Activated naive CD4-positive, alpha-beta T cell (primary cell): ENCODE measurements at places on chromosomes 5 and 9.

DNA sequence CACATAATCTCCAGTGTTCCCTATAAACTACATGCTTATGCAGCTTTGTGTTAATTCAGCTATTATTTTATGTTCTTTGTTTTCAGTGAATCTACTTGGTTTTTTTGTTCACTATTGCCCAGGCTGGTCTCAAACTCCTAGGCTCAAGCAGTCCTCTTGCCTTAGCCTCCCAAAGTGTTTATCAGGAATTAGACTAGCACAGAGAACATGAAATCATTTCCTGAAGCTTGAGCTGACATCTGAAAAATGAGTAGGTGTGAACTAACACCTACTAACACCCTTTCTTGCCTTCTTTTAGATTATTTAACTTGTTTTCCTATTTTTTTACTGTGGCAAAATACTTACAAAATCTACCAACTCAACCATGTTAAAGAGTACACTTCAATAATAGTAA lies 25.0 kb downstream of the CENPP start:
- DNase-seq: no peak

DNA sequence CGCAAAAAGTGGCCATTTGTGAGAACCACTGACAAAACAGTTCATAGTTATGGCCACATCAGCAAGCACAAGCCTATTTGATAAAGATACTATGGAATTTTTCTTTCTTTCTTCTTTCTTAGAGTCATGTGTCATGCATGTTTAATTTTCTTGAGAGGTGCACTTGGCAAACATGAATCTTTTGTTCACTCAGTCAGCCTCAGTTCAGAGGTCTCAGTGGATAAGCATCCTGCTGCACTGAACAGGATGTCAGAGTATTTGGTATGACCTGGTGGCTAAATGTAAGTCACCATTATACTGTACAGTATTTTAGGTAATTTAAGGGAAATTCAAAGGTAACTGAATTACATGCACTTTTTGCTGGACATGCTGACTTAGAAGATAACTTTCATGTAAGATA lies 5.4 kb downstream of the NNT start:
- DNase-seq: no peak

DNA sequence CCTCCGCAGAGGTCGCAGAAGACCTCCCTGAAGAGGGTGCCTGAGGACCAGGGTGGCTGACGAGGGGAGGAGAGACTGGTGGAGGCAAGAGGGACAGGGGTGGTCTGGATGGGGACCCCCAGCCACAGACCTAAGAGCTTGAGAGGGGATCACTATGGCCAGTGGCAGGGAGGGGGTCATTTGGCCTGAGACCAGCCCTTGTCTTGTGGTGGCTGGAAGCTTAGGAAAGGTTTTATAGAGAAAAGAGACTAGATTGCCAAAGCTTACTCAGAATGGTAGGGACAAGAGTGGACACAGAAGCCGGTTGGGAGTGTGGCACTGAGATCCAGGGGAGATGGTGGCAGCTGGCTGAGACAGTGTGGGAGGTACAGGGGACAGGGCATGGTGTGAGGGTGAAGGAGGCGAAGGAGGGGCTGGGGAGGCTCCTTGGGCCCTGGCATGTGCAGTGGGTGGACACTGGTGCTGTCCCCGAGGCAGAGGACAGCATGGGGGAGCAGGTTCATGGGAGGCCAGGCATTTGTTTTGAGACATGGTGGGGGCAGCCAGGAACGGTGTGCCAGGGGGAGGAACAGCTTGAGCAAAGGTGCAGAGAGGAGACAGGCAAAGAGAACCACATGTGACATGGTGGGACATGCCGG lies 123.0 kb downstream of the C9orf50 start:
- DNase-seq: no peak

GRCh38 chr9:123637945-123638634 lies 282.1 kb downstream of the CRB2 start:
- no peak for DNase-seq

DNA sequence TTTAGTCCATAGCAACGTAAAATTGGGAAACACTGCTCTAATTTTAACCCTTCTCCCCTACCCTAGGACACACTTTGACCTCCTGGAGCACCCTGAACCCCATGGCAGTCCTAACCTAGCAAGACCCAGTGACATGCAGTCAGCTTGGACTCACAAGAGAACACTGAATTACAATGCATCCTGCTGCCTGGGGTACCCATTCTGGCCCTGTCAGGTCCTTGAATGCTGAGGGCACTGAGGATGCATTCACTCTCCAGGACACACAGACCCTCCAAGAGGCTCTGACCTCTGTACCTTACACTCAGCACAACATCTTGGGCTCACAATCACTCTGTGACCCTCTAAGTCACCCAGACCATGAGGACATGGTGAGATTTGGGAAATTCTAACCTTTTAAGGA lies 1.8 kb upstream of the PROP1 start:
- DNase-seq: no peak

DNA sequence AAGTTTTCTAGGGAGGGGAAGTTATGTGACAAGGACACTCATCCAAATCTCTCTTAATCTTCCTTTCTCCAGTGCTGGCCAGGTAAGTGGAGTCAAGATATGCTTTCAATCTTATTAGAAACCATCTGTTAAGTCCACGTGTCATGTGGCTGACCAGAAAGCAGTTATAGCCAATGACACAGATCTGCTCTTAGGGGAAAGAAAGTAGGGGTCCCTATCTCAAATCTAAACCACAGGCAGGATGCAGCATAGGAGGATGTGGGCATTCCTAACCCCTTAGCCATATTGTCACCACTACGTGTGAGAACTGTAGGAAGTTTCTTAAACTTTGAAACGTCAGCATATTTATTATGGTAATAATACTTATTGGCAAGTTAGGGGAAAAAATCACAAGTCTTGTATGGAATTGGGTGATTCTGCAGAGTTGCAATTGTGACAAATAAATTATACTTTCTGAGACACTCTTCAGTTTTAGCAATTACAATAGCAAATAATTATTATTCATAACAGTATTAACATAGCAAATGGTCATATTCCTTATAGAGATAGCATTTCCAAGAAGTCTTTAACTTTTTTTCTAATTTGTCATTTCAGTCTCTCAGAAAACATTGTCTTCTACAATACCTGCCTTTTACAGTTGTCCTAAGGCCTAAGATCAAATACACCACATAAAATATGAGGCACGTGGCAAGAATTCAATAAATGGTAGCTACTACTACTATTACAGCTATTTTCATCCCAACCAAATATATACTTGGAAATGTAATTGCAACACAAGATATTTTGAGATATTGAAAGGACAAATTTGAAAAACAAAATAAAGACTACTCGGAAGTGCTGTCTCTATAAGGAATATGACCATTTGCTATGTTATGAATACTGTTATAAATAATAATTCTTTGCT lies 236.9 kb downstream of the PDE4D start:
- no peak for DNase-seq

DNA sequence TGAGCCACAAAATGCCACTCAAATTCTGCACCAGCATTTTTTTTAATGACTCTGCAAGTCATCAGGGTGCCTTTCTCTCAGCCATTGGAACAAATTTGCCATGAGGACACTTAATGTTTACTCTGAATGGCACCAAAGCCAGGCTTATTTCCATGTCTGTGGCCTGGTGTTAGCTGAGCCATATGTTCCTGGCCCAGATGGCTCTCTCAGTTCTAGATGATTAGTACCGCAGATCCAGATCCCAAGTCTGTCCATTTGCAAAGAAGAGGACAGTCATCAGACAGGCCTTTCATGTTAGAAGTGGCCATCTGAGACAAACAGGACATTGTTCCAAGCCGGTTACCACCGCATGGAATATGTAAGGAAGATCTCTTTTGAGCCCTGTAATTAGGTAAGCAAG lies 70.3 kb downstream of the INSYN2B start:
- no peak for DNase-seq

- no peak for DNase-seq
These were observed 420.1 kb upstream of the MEF2C start for GRCh38 chr5:89303033-89303480.

- no peak for DNase-seq
These were observed 35.7 kb downstream of the LHX2 start for GRCh38 chr9:124047251-124047672.

GRCh38 chr5:96339862-96340261 lies 93.2 kb downstream of the PCSK1 start:
- DNase-seq: no peak

GRCh38 chr5:175001311-175001710 lies 276.9 kb downstream of the MSX2 start:
- DNase-seq: no peak

GRCh38 chr5:75627801-75628200 lies 16.5 kb downstream of the ANKDD1B start:
- DNase-seq: no peak

- DNase-seq: no peak
These were observed 32.3 kb upstream of the MAMDC2 start for GRCh38 chr9:70011366-70011765.

DNA sequence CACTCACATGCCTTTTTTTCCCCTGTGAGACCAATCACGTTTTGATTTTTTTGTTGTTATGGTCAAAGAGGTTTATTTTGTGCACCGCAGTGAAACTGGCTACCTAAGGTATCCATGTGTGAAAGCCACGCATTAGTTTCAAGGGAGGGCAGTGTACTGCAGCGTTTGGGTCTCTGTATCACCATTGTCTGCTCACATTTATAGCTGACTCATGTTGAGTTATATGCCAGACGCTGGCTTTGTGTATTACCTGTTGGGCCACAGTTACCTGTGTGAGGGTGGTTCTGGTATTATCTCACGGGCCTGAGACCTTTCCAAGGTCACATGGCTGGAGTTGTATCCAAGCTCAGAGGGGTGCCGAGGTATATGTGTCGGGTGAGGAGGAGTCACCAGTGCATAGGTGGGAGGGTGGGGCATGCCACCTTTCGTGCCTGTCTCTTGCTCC lies 75.8 kb downstream of the ARHGAP26 start:
- DNase-seq: no peak

GRCh38 chr9:81776834-81777233 lies 87.5 kb upstream of the TLE1 start:
- no peak for DNase-seq

DNA sequence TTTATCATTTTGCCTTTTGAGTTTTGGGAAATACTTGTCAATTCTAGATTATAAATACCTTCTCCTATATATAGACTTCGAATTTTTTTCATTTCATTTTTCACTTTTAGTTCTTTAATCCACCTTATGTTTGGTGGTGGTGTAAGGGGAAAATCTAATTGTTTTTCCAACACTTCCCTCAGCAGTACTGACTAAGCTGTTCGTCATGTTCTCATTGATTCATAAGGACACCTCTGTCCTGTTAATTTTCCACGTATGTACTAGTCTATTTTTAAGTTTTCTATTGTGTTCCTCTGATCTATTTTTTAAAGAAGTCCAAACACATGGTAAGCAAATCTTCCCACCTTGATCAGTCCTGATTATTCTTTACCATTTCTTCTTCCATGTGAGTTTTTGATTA lies 254.2 kb downstream of the SYK start:
- no peak for DNase-seq

- DNase-seq: no peak
These were observed 190.3 kb downstream of the DCP2 start for GRCh38 chr5:113166852-113167366.

GRCh38 chr5:61055434-61056006 lies 106.7 kb downstream of the SMIM15 start:
- no peak for DNase-seq

DNA sequence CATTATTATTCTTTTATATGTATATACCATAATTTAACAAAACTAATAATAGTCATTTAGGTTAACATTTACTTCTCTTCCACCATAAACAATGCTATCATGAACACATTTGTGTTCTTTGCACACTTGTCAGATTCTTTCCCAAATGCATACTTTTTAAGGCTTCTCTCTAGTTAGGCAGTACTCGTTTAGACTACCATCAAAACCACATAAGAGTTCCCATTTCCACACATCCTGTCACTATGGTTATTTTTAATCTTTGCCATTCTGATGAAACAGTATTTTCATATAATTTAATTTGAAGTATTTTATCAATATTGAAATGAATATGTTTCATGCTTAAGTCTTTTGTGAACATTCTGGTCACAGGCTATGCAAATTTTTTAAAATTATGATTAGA lies 15.1 kb downstream of the DROSHA start:
- no peak for DNase-seq

GRCh38 chr9:121561385-121562222 lies 62.0 kb upstream of the GGTA1 start:
- no peak for DNase-seq

DNA sequence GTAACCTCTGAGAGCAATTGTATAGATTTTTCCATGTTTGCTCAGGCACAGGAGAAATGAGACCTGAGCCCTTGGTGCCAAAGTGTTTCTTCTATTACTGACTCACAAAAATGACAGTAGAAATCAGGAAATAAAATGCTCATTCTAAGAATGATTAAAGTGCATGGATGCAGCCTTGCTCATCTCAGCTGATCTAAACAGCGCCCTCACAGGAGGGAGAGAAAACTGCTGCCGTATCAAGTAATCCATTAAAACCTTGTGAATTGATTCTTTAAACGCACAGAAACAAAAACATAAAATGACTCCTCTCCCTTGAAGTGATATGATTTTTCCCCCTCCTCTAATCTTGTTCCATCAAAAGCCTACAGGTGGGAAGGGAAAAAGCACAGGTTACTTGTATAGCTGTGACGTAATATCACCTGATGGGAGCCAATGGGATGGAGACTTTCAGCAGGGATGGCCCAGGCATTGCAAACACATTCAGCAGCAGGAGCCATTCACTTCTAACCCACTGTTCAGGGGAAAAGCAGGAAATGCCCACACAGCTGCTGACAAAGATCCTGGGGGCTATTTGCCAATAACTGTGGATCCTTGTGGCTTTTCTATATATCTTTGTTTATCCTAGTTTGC lies 76.7 kb downstream of the PLCXD3 start:
- DNase-seq: no peak

GRCh38 chr9:2634153-2634552 lies 12.6 kb downstream of the VLDLR start:
- no peak for DNase-seq

- no peak for DNase-seq
These were observed 102.2 kb downstream of the APTX start for GRCh38 chr9:32899181-32899580.

- no peak for DNase-seq
These were observed 33.3 kb downstream of the MORN5 start for GRCh38 chr9:122192914-122193525.

- no peak for DNase-seq
These were observed 703.5 kb upstream of the WWC1 start for GRCh38 chr5:167587772-167588437.

GRCh38 chr5:40034441-40034840 lies 609.7 kb upstream of the DAB2 start:
- no peak for DNase-seq

DNA sequence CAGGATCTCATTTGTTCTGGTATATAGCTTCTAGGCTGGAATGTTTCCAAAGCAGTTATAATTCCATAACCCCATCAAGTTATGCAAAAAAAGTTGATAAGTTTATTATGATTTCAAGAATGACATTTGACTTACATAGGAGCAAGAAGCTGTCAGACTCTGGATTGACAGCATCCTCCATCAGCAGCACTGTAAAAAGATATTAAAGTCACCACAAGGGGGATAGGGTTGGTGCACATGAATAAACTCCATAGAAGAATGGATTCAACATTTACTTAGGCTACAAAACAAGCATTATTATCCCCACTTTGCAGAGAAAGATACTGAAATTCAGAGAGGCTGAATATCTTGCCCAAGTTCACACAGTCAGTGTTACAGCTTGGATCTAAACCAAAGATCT lies 208.9 kb upstream of the SLC30A5 start:
- no peak for DNase-seq
